ENCODE measurements at places on chromosomes 1 and 21. TPM values are rescaled to one million over a fixed set of nuclear protein-coding genes. Genes with fewer than 3 reads are reported as not detected.

DNA sequence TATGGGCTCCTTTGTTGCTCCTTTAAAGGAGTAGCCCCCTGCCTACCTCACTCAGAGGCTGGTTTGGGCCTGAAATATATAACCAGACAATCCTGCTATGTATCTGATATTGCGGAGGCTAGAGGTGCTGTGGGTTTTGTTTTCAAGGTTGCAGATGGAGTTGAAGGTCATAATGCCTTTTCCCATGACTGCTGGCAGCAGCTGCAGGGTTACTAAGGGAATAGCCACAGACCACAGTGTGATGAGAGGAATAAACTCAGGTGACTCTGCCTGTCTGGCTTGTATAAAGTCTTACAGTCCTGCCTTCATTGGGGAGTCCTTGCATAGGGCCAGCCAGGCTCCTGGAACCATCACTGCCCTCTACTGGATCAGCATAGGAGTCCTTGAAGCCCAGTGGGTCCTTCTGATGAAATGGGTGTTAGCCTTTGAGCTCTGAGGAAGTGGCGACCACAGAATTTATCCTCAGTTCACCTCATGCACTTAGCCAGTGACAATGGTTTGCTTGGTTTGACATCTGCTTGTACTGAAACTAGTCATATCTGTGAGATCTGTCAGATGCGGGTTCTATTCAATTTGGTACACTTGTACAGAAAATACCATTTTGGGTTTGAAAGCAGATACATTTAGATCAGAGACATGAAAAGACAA is 174.4 kb upstream of the HMCN1 start:
- peak; percentile 39 for DNase-seq

DNA sequence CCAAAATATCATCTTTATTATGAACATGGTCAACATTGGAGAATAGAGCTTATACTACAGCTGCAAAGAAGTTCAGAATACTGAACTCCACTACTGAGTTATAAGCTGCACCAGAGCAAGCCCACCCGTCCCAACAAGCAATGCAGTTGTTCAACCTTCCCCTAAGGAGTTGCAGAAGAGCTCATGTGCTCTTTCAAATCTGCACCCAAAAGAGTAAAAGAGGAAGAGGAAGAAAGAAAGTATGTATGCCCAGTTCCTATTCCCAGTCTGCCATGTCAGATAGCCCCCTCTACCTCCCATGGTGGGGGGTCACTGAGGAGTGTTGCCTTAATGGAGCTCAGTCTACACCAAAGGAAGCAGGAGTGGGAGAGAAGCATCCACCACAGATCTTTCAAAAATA is 6.9 kb downstream of the C1orf162 start:
- DNase-seq, result no peak

DNA sequence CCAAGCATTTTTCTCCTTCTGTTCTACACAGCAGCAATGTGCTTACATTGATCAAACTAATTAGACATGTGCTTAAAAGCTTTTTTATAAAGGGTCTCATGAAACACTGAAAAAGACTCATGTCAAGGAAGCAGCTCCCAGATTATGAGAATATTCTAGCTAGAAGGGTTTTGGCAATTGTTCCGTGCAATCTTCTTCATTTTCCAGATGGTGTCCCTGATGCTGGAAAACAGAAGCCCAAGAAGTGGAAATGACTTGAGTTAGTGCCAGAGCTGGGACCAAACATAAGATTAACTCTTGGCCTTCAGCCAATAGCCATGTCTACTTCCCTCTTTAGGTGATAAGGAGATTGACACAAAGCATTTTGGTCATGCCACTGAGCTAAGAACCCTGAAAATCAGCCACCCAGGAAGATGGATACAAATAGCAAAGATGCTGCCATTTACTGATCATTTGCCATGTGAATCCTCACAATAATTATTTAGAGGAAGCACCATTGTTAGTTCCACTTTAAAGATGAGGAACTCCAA is 110.8 kb downstream of the MATN1 start:
- no peak for DNase-seq

DNA sequence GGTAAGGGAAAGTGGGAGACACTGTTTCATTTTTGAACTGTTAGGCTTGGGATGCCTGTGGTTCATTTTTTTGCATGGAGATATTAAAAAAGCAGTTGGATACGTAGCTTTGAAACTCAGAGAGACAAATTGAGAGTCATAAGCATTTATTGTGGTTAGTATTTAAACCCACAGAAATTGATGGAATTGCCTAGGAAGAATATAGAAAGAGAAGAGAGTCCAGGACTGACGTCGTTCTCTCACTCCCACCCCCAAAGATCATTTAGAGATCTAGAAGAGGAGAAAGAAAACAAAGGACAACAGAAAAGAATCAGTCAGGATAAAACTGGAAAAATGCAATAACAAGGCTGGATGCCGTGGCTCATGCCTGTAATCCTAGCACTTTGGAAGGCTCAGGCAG is 73.2 kb upstream of the BMP8A start:
- DNase-seq, result no peak

- DNase-seq, result no peak
Measured at GRCh38 chr1:200207711-200208126, 180.2 kb downstream of the NR5A2 start.

GRCh38 chr1:40818264-40818961 is 34.8 kb downstream of the KCNQ4 start:
- DNase-seq, result peak; percentile 69

DNA sequence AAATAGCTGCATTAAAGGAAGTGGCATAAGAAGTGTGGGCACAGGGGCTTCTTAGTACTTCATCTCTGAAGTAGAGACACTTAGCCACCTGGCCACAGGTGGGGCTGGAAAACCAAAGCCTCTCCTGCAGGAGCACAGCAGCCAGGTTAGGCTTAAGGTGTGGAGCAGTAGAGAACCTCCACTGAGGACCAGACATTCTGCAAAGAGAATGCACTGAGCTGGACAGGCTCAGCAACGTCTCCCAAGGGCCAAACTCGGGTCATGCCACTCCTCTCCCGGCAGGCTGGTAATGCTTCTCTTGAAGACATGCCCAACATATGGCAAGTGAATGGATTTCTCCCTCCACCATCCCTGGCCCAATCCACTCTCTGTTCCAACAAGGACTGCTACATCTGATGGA is 33.0 kb upstream of the LRRC38 start:
- DNase-seq, result no peak

DNA sequence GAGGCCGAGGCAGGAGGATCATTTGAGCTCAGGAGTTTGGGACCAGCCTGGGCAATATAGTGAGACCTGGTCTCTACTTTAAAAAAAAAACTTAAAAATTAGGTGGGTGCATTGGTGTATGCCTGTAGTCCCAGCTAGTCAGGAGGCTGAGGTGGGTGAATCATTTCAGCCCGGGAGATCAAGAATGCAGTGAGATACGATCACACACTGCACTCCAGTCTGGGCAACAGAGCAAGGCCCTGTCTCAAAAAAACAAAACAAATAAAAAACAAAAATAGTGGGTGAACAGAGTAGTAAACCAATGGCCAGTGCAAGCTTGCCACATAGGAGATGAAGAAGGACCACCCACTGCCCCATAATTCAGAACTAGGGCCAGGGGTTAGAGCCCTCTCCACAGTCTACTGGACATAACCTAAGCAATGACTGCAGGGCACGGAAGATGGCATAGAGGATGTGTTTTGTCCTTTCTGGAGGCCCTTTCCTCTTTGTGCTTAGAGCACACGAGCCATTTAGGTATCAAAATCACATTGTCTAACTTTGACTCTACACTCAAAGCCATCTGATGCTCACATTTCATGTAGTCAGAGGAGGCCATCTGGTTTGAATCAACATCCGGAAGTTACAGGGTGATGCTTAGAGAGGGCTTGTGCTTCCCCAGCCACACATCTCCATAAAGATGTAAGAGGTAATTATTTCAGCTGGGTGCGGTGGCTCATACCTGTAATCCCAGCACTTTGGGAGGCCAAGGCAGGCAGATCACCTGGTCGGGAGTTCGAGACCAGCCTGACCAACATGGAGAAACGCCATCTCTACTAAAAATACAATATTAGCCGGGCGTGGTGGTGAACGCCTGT is 12.6 kb downstream of the CD2 start:
- DNase-seq, result no peak

GRCh38 chr1:44723496-44724295 is 7.3 kb downstream of the RNU5D-1 start:
- no peak for DNase-seq

DNA sequence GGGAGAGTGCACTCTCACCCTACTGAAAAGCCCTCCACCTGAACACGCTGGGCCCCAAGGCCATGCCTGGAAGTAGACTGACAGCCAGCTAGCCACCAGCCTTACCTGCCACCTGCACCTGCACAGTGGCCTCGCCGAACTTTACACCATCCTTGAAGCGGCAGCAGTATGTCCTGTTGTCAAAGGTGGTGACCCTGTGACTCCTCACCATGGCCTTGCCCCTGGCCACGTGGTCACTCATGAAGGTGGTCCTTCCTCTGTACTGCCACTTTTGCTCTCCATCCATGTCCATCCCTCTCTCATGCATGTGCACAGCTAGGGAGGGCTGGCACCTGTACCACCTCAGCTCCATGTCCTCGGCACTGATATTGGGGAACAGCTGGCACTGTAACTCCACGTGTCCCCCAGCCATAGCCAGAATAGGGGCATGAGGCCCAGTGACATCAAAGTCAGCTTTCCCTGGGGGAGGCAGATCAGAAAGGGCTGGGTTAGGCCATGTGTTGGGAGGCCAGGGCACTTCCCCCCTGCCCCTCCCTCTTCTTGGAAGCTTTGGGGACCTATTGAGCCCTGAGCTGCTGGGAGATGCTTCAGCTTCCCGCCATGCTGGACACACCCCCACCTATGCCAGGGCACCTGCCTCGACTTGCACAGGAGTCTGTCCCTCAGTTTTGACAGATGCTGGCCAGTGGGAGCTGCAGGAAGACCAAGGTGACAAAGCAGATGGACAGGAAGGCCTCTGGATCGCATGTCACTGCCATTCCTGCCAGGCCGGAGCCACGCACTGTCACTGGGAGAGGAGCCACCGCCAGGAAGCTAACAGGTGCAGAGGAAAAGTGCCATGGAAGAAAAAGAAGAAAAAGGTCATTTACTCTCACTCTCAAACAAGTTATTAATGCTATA is 24.6 kb downstream of the RNF187 start:
- DNase-seq, result no peak

DNA sequence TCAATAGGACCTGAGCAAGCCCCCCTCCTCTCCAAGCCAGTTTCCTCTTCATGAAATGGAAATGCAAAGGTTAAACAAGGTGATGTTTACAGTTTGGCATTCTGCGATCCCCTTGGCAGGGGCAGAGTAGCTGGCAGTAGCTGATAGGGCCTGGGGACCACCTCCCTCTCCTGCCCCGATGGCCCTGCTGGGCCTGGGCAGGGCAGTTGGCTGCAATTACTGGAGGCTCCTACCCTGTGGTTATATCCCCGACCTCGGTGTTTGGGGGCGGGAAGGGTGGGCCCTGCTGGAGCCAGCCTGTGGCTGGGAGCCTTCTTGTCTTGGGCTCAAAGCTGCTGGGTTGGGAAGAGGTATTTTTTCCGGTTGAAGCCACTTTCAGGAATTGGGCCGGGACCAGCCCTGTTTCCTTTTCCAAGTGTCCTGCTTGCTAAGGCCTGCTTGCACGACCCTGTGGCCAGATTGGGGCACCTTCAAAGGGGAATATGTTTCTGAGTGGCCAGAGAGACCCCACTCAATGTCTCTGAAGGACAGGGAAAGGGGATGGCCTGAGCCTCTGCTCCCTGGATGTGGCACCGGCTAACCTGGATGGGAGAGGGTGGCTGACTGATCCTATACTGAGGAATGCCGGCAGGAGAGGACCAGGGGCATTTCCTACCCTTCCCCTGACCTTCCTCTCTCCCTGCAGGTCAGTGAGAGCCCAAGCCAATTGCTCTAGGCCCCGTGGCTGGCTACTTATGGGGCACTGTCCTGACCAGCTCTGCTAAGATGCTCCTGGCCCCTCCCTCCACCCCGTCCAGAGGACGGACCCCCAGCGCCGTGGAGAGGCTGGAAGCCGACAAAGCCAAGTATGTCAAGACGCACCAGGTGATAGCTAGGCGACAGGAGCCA is 1.9 kb downstream of the FAM110D start:
- DNase-seq, result no peak

GRCh38 chr1:88022516-88022915 is 661.6 kb upstream of the PKN2 start:
- DNase-seq, result no peak

DNA sequence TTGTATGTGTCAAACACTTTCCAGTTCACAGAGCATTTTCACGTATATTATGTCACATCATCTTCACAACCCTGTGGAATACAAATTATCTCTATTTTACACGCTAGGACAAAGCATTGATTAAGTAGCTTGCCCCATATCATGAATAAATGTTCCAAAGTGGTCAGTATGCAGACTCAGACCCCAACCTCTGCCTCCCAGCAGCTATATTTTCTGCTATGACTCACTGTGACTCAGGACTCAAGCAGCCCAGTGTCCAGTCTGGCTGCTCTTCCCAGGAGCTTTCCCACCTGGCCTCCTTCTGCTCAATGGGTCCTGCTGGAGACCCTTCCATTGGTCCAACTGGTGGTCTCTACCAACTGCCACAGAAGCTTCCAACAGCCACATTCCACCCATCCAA is 56.0 kb upstream of the RAP1A start:
- DNase-seq, result no peak

- peak; percentile 9 for DNase-seq
Measured at GRCh38 chr1:164240081-164240480, 318.9 kb upstream of the PBX1 start.

GRCh38 chr1:173268786-173269277 is 61.7 kb upstream of the TNFSF4 start:
- no peak for DNase-seq

GRCh38 chr1:21586846-21587601 is 77.8 kb downstream of the ALPL start:
- peak; percentile 86 for DNase-seq

DNA sequence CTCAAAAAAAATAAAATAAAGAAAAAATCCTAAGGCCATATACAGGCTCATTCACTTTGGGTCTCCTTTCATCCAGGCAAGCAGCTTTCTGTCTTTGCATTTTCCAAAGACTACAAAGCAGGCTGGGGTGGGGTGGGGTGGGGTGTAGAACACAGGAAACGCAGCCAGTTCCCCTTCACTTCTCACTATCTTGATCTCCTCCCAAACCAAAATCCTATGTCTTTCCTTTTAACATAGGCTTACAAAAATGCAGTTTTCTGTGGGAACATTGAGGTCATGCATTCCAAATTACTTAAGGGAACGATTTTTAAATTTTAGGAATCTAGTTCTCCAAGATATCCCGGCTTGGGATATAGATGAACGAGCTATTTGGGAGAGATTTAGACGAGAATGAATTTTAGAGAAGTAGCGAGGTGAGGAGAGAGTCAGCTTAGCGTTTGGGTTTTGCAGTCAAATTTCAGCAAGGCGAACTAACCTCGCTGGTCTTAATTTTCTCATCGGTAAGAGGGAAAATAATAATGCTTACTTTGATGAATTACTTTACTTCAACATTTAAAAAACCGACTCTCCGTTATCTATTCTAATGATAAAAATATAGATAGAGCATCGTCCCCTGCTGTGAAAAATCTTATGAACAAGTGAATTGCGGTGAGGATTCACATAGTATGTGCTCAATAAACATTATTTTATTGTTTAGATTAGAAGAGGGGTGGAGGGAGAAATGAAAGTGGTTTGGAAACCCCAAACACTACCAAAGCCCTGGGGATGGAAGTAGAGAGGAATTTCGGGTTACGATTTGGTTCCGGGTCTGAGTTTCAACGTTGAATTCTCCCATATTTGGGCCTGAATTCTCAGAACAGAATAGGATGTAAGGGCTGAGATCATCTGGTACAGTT is 735 bp upstream of the STX12 start:
- DNase-seq, result no peak

Gene FAM177B
- not detected for total RNA-seq

Gene S100A7A
- not detected for total RNA-seq

Gene LYPD8
- not detected for total RNA-seq

Gene TMEM79
- 2.6 TPM for total RNA-seq

Gene FCGR1A
- total RNA-seq, result 0.30 TPM

Gene VWA5B1
- total RNA-seq, result 0.27 TPM

Gene ANKRD65
- 0.49 TPM for total RNA-seq

Gene GNAT2
- total RNA-seq, result not detected

Gene KCNK1
- 1.8 TPM for total RNA-seq
